NCI-H2029 treated with DMSO at 0.1 percent for 48 hours (cell line): ENCODE measurements at places on chromosomes 4 and X.

DNA sequence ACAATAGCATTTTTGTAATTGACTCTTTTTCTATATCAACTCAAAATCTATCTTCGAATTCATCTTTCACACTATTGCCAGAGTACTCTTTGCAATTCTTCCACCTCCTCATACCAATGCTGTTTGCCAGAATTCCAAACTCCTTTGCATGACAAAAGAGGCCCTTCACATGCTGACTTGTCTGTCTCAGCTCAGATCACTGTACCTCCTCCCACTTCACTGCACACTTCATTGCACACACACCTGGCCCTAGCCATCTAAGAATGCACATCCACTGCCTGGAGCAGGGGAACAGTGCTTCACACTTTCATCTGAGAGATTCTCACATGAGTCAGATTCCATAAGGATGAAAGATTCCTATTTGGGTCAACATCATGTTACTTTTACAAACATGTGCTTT, 56.5 kb downstream of the PRDM5 start:
- DNase-seq: peak; percentile 52

- DNase-seq: no peak
These were observed 13.2 kb upstream of the SH3TC1 start for GRCh38 chr4:8185930-8186329.

DNA sequence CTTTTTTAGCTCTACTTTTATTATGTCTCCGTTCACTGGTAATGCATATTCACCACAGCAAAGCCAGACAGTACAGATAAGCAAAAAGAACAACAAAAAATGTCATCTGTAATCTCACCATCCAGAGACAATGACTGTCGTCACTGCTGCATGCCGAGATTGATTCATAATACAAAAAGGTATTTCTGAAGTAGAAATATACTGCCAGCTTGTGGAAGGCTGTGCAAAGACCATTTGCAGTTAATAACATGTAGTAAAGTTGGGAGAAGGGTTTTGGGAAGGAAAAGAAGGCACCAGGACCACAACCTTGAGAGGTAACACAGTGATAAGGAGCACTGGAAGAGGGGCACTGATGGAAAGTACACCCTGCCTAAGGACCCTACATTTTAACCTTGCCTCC, 223.0 kb upstream of the ZIC3 start:
- DNase-seq: no peak

GRCh38 chr4:6373541-6374410, 98.6 kb downstream of the PPP2R2C start:
- no peak for DNase-seq

DNA sequence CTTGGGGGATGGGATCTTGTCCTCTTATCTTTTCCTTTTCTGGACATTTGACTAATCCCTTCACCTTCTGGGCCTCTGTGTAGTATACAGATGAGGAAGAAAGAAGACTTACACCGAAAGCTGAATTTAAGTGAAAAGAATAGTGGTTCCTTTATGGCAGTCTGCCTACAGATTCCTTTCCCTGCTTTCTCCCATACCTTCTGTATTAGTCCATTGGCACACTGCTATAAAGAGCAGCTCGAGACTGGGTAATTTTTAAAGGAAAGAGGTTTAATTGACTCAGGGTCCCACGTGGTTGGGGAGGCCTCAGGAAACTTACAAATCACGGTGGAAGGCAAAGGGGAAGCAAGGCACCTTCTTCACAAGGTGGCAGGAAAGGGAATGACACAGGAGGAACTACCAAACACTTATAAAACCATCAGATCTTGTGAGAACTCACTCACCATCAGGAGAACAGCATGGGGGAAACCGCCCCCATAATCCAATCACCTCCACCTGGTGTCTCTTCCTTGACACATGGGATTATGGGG, 34.0 kb upstream of the CD38 start:
- DNase-seq: no peak

DNA sequence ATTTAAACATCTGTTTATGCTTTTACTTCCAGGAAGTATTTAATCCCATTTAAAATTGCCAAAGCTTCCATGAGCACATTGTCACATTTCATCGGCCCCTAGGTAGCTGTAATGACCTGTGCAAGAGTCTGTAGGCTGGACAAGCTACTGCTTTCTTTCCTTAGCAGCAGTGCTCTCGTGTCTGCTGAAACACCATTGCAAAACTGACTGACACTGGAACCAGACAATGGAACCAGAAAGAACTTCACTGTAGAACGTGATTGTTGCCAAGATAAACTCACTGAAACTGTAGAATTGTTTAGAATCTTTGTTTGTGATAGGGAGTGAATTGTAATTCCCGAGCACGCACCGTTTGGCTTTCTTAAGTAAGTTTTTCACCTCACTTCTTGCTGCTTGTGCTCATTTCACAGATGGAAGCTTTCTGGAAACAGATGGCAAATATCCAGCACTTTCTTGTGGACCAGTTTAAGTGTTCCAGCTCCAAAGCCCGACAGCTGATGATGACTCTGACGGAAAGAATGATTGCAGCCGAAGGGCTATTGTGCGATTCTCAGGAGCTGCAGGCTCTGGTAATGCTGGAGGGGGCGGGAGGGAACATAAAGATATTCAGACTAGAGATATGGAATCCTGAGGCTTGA, 36.9 kb downstream of the EVC start:
- DNase-seq: no peak

DNA sequence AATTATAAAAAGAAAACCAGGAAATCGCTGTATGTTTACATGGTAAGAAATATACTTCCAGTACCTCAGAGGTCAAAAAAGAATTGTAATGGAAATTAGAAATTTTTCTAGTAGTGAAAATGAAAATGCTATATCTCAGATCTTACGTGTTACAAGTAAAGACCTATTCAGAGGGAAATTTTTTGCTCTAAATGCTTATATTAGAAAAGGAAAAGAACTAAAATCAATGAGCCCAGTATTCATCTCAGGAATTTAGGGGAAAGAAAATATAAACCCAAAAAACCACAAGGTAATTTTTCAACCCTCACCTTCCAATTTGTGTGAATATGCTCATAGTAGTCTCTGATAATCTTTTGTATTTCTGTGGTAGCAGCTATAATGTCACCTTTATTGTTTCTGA, 145.6 kb downstream of the RAP1GDS1 start:
- DNase-seq: no peak

DNA sequence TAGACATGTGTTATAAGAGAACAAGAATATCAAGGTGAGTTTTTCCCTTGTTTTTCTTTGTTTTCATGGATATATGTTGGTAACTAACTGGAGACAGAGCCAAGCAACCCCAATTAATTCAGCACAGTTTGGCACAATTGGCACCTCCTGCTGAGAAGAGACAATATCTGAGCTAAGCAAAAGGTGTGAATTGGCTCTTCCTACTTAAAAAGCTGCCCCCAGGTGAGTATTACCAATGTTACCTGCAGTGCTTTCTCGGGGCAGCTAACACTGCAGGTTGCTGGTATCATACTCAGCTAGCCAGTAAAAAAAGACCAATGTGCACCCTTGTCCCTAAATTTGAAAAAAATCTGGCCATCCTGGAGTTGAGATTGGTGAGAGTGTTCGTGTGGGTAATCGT, 871.2 kb upstream of the TENM3 start:
- DNase-seq: no peak
